ENCODE measurements at places on chromosomes 6 and 20.

GRCh38 chr6:39471954-39472659 lies 149.6 kb upstream of the KCNK16 start:
- DNase-seq, result no peak

GRCh38 chr6:159808647-159809046 lies 8.6 kb downstream of the PNLDC1 start:
- DNase-seq, result no peak

GRCh38 chr20:44931911-44932310 lies 22.1 kb downstream of the PABPC1L start:
- no peak for DNase-seq

GRCh38 chr6:33212857-33213165 lies 4.5 kb downstream of the RING1 start:
- DNase-seq, result no peak

DNA sequence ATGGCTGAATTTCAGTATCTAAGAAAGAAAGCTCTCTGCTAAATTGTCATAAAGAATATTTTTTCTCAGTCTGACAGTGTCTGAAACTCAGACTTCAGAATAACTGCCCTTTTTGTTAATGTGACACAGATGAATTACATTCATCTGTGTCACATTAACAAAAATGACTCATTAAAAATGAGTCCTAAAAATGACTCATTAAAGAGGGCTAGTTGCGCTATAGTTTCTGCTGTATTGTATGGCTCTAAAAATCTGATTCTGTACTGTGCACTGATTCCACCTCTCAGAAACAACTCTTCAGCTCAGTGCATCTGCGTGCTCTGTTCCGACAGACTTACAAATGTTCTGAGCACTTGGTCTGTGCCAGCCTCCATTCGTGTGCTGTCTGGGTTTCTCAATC lies 15.0 kb downstream of the RNF114 start:
- DNase-seq, result no peak

- DNase-seq, result no peak
Measured at GRCh38 chr6:111939902-111940301, 66.7 kb upstream of the FYN start.

- DNase-seq, result no peak
Measured at GRCh38 chr6:108588586-108588985, 27.9 kb downstream of the FOXO3 start.

- no peak for DNase-seq
Measured at GRCh38 chr6:156502969-156503504, 274.1 kb upstream of the ARID1B start.

DNA sequence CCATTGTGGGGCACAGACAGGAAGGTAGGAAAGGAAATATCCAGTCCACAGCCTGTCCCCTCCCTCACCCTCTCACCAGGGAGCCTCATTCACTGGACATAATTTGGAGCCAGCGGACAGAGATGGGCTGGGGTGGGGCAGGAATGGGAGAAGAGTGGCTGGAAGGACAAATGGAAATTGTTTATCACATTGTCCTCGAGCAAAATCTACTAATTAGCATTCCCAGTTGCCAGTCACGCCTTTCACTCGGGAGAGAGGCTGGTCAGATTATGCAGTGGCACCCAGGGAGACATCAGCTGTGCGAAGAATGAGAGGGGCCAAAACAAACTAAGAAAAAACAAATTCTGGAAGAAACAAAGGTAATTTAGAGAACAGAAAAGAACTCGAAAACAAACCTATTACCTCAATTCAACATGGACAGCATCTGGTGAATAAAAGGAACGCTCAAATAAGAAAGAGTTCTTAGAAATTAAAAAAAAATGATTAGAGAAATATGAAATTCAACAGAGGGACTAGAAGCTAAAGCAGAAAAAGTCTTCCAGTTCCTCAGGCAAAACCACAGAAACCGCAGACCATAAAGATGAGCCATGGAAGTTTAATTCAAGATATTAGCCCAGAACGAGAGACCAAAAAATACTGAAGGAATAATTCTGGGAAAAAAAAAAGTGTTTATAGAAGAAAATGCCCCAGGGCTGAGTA lies 108.5 kb upstream of the RALGAPA2 start:
- DNase-seq, result no peak

- DNase-seq, result no peak
Measured at GRCh38 chr6:97440590-97441176, 157.7 kb upstream of the MMS22L start.

DNA sequence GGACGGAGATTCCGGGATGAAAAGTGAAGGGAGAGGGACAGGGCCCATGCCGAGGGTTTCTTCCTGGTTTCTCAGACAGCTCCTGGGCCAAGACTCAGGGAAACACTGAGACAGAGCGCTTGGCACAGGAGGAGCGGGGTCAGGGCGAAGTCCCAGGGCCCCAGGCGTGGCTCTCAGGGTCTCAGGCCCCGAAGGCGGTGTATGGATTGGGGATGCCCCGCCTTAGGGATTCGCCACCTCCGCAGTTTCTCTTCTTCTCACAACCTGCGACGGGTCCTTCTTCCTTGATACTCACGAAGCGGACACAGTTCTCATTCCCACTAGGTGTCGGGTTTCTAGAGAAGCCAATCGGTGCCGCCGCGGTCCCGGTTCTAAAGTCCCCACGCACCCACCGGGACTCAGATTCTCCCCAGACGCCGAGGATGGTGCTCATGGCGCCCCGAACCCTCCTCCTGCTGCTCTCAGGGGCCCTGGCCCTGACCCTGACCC lies 55.0 kb upstream of the HLA-A start:
- peak; percentile 71 for DNase-seq

GRCh38 chr6:53065266-53066076 lies at the start of gene FBXO9:
FBXO9 (plus strand) TSS chr6:53065404; CDS start chr6:53065790, 386 bp downstream.
- DNase-seq, result peak; percentile 82

DNA sequence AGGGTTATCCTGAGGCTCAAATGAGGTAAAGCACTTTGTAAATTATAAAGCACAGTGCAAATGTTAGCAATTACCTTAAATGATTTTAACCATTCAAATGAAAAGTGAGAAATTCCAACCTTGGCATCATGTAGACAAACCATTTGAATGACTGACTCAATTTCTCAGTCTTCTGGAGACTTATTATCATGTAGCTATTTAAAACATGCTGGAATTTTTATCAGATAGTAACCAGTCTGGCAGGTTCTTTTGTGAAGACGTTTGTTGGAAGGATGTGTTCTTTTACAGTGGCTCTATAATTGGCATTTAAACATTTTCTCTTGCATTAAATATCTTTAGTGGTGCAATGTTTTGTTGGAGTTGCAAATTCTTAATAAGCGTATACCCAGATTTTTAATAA lies 386.6 kb downstream of the NKAIN2 start:
- no peak for DNase-seq

DNA sequence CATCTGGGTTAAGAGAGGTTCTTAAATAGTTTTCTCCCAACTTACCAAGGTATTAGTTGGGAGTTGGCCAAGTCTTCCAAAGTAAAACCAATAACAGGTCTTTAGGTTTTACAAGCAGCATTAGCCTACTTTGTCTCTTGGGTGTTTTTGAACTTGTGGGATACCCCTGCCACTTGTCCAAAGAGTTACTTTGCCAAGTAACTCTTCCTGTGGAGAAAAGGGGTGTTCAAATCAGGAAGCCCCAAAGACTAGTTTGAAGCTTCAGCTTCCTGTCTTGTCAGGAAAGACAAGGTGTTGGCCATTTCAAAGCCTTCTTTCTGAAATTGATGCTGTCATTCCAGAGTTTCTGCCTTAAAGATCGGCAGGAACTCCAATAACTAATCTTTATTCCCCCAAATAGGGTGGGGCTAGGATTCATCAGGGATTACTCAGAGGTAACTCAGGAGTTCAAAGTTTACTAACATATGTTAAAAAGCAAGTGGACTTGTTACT lies 822 bp downstream of the RAB22A start:
- DNase-seq, result no peak

DNA sequence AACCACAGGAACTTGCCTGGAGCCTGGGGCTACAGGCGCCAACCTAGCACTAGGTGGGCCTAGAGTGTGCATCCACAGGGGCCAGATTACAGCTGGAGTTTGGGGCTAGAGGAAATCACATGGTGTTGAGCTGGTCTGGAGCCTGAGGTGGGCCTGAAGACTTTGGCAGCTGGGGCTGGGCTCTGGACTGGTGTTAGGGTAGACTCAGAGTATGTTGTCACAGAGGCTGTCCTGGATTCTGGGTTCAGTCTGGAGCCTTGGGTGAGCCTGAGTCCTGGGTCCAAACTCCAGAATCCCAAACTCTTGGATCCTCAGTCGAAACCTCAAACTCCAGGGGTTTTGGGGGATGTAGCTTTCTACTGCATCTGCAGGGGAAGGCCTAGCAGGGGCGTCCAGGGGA lies 356.7 kb downstream of the FRK start:
- DNase-seq, result no peak

GRCh38 chr6:29955783-29956182 lies 13.5 kb downstream of the HLA-A start:
- DNase-seq, result no peak

DNA sequence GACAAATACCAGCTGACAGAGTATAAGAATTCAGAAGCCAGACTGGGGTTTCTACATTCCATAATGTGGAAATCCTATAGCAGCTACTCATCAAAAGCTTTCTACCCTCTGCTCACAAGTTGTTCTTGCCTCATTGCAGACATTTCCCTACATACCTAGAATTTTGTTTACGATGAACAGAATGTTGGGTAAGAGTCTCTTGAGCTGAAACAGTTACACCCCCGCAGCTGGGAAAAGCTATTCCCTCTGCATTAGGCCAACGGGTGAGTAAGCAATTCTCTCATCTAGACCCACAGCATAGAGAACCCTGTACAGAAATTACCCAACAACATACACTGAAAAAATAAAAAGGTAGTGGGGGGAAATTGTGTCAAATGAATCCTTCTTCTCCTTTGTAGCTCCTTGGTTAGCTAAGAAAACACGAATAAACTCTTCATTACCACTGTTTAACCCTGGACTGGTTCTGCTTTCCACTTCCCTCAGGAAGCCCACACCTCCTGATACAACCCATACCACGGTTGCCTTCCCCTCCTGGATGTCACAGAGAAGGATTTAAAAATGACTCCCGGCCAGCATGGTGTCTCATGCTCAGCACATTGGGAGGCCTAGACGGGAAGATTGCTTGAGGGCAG lies 215.0 kb upstream of the SHLD1 start:
- DNase-seq, result no peak

DNA sequence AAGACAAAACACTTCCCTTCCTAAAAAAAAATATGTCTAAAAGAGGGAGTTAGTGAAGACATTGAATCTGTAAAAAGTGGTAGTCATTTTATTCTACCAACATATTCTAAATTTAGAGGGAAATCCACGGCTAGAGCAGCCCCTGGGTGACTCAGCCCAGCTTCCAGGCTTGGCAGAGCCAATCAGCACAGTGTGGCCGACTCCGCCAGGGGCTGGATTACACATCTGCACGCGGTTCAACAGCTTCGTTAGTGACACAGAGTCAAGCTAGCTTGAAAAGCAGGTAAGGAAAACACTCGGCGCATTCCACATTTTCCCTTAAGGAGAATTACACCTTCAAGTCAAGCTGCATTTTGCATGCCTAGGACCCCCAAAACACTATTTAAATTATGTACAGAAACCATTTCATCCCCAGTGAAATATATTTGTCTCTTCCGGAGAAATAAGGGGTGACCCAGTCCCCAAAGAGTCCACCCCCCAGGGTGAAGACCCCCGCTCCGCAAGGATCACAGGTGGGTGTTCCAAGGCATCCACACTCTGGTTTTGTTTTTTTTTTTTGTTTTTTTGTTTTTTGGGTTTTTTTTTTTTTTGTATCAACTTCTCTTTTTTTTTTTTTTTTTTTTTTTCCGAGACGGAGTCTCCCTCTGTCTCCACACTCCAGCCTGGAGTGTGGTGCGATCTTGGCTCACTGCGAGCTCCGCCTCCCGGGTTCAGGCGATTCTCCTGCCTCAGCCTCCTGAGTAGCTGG lies 58.4 kb upstream of the ARID1B start:
- no peak for DNase-seq

DNA sequence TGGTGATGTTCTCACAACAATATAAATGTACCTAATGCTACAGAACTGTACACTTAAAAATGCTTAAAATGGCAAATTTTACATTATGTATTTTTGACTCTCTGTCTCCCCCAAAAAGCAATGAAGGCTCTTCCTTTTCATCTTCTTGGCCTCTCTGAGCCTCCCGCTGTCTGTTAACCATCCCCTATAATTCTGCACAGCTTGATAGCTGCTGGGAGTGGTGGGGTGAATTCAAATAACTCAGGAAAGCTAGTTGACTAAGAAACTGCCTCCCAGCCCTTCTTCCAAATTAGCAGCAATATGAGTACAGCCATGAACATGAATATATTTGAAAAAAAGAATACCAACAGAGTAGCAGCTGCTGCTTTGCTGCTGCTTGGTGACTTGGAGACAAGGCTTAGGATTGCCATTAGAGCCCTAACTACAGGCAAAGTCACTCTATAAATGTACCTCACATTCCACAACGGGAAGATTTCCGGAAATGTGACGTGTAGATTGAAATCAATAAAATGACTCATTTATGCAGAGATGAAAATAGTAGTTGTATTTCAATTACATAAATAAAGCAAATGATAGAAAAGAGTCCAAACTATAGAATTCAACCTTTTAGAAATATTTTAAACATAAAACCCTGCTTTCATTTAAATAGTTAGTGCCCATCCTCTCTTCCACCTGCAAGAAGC lies 200.1 kb upstream of the HEY2 start:
- no peak for DNase-seq

DNA sequence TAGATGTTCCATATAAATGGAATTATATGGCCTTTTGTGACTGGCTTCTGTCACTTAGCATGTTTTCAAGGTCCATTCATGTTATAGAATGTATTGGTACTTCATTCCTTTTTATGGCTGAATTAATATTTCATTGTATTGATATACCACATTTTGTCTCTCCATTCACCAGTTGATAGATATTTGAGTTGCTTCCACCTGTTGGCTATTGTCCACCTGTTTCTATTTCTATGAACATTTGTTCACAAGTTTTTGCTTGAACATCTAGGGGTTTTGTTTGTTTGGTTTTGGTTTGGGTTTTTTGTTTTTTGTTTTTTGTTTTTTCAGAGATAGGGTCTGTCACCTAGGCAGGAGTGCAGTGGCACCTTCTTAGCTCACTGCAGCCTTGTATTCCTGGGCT lies 23.2 kb downstream of the WFDC3 start:
- DNase-seq, result no peak

GRCh38 chr6:123610779-123611178 lies 26.0 kb downstream of the TRDN start:
- no peak for DNase-seq

GRCh38 chr6:148438632-148439031 lies 96.0 kb downstream of the SASH1 start:
- no peak for DNase-seq

- DNase-seq, result no peak
Measured at GRCh38 chr20:23541330-23541729, 27.0 kb downstream of the CST9L start.

- no peak for DNase-seq
Measured at GRCh38 chr6:158038291-158039177, 56.9 kb downstream of the SYNJ2 start.

DNA sequence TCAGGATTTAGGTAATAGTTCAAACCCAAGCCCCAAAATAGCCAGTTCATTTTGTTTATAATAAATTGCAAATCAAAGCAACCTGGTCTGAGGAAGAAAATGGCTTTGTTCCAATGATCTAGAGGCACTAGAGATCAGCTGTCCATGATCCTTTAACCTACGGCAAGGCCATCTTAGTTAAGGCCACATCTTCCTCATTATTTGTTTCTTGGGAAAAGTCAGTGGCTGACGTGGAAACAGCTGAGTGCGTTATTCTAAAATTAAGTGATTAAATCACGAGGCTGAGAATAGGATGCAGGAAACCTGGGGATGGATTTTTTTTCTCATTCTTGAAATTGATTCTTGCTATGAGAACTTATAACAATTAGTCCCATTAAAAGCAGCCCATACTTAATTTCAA lies 10.1 kb upstream of the TENT5A start:
- no peak for DNase-seq

- DNase-seq, result no peak
Measured at GRCh38 chr6:106197441-106197840, 111.3 kb downstream of the PRDM1 start.

All from Peyer's patch (tissue), 4 donors.